ENCODE measurements at places on chromosomes 11 and 22. TPM values are rescaled to one million over a fixed set of nuclear protein-coding genes. Genes with fewer than 3 reads are reported as not detected.

DNA sequence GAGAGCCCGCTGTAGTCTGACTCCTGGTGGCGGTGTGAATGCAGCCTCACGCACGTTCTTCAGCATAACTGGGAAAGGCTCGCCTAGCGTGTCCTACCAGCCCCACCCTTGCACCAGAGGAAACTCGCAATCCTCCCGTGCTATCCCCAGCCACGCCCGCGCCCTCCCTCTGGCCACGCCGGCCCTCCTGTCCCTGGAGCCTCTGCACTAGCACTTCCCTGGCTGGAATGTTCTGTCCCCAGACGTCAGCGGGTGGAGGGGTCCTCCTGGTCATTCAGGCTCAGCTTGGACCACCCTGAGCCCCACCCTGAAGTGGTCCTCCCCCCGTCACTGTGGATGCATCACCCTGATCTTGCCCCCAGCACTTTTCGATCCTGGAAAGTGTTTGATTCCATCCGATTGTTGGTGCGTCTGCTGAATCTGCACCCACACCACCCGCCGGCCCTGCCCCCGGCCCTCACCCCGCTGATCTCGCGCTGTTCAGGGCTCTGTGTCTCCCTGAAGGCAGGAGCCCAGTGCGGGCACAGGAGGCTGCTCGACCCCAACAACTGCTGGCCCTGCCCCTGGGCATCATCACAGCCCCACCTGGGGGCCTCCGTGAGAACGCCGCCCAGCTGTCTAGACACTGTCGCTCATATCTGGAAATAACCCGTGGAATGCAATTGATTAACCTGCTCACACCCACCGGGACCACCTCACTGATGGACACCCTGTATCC is 437.0 kb downstream of the TBC1D22A start:
- H3K27ac ChIP-seq, result no peak overlapping the region
- no peak overlapping the region for H3K4me3 ChIP-seq
- no peak for DNase-seq
- no peaks in the 10 kb centered on the region for H3K4me1 ChIP-seq
- no peaks in the 10 kb centered on the region for H3K36me3 ChIP-seq

- H3K36me3 ChIP-seq, result no peaks in the 10 kb centered on the region
- H3K4me1 ChIP-seq, result no peaks in the 10 kb centered on the region
- DNase-seq, result no peak
These were observed 189.2 kb downstream of the CSNK2A3 start for GRCh38 chr11:11163669-11164333.

DNA sequence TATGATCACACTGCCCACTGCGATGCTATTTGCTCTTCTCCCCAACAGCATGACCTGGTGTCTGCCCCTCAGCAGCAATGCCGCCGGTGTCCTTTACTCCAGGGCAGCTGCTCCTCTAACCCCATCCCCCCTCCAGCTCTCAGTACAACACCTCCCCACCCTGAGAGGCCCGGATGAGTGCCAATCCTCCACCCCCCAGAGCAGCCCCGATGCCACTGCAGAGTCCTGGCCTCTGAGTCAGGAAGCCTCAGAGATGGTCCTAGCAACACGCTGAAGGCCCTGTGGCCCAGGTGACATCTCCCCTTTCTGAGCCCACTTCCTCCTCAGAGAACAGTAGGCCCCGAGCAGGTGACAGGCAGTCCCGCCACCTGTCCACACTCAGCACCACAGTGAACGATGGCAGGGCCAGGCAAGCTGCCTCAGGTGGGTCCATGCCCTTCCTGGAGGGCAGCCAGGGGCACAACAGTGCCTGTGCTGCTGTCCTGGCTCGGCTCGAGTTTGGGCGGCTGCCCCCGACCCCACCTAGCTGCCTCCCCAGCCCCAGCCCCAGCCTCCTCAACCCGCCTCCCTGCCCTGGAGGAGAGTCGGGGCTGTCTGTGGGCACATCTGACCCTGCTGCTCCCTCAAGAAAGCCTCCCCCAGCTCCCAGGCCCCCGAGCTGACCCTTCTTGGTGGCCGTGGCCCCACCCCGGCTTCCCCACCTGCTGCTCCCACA is 3.9 kb upstream of the NDUFS8 start:
- no peak for DNase-seq
- no peak overlapping the region for H3K4me3 ChIP-seq
- peaks cover 26% of the 10 kb centered on the region for H3K4me1 ChIP-seq
- no peaks in the 10 kb centered on the region for H3K27me3 ChIP-seq

Gene SHISAL1
- total RNA-seq, result 1.1 TPM

DNA sequence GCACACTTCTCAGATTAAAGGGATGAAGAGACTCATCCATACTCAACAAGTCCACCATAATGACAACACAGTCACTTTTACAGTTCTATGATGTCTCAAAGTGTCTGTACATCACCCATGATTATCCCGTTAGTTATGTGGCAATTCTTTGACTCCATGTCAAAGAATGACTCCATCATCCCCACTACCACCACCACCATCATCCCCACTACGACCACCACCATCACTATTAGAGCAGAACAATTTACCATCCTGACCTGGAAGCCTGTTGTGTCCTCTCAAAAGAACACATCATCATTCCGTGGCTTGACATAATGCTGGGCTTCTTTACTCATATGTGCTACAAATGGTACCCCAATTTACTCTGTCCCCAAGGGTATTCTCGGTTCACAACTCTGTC is 13.7 kb downstream of the PRR5L start:
- no peak overlapping the region for H3K4me3 ChIP-seq
- peak; percentile 10 for DNase-seq
- no peaks in the 10 kb centered on the region for H3K36me3 ChIP-seq

GRCh38 chr11:19718951-19719350 is 6.3 kb downstream of the NAV2 start:
- H3K36me3 ChIP-seq, result no peaks in the 10 kb centered on the region
- no peaks in the 10 kb centered on the region for H3K27me3 ChIP-seq
- no peak overlapping the region for H3K27ac ChIP-seq
- H3K4me1 ChIP-seq, result peaks cover 32% of the 10 kb centered on the region
- H3K4me3 ChIP-seq, result no peak overlapping the region

- H3K27me3 ChIP-seq, result peaks cover 5% of the 10 kb centered on the region
- DNase-seq, result peak; percentile 10
- H3K36me3 ChIP-seq, result no peaks in the 10 kb centered on the region
- peaks cover 5% of the 10 kb centered on the region for H3K4me1 ChIP-seq
- no peak overlapping the region for H3K4me3 ChIP-seq
These were observed 19.1 kb downstream of the ST14 start for GRCh38 chr11:130178441-130179339.

DNA sequence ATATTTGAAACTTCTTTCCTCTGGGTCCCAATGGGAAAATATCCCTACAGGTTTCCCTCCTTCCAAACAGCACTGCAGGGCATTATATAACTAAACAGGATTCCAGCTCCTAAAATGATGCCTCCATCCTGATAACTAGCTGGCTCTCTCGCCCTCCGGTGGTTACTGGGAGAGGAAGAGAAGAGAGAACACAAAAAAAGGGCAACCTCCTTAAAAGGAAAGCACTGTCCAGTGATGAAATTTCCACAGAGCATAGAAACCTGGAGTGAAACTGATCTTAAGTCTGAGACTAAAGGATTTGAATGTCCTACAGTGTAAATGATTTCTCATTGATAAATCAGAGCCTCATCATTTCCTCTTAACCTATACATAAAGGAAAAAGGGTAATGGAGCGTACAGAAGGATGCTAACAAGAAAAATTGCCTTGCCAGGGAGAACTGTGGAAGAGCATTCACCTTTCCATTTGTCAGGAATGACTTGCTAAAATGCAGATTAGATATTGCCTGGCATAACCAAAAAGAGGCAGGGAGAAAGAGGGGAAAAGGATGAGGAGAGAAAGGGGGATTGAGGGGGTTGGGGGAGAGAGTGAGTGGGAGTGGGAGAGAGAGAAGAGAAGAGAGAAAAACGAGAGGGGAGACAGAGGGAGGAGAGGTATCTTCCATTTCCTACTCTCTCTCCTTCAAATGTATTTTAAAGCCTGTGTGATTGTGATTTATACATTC is 121.3 kb downstream of the APOL5 start:
- H3K4me3 ChIP-seq, result peak overlapping the region; percentile 77
- H3K27me3 ChIP-seq, result no peaks in the 10 kb centered on the region
- peaks cover 16% of the 10 kb centered on the region for H3K4me1 ChIP-seq
- H3K36me3 ChIP-seq, result no peaks in the 10 kb centered on the region

GRCh38 chr11:10401696-10402392 is 53.2 kb upstream of the AMPD3 start:
- H3K27ac ChIP-seq, result no peak overlapping the region
- no peaks in the 10 kb centered on the region for H3K27me3 ChIP-seq
- H3K4me1 ChIP-seq, result peaks cover 11% of the 10 kb centered on the region
- no peak for DNase-seq

DNA sequence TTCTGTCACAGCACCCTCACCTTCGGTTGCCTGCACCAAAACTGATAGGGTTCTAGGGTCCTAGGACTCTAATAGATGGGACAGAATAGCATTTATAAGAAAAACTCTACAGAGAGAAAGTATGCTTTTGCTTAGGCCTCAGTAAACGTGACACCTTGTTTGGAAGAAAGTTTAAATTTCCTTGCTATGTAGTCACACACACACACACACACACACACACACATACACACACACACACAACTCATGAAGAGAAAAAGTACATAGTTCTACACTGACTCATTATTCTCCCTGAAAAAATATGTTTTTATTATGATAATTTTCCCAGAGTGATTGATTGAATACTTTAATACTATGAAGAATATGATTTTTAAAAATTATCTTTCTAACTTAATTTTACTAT is 220.8 kb upstream of the SNX19 start:
- no peaks in the 10 kb centered on the region for H3K36me3 ChIP-seq
- peak; percentile 58 for DNase-seq
- no peaks in the 10 kb centered on the region for H3K27me3 ChIP-seq
- H3K4me1 ChIP-seq, result peaks cover 15% of the 10 kb centered on the region
- H3K4me3 ChIP-seq, result no peak overlapping the region
- H3K27ac ChIP-seq, result peak overlapping the region; percentile 62

DNA sequence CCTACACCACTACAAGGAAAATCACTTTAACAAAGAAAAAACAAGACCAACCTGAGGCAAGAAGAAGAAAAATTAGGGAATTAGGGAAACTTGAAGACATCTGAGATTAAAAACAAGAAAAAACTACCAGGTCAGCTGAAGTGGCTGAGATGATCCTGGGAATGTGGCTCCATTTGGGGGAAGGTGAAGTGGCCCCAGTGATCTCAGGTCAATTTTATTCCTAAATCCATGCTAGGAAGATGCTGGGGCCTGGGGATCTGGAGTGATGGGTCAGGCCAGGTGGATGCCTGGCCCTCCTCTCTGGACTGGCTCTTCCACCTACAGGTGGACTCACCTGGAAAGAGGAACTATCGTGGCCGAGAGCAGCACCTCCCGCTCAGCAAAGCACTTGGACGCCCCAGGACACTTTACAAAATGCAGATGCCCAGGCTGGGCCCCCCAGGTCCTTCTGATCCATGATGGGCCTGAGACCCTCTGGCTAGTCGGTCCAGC is 6.7 kb downstream of the TOP3B start:
- no peak for DNase-seq
- H3K4me1 ChIP-seq, result peaks cover 2% of the 10 kb centered on the region
- H3K27me3 ChIP-seq, result no peaks in the 10 kb centered on the region

GRCh38 chr22:49677495-49677889 is 150.2 kb downstream of the BRD1 start:
- H3K27me3 ChIP-seq, result no peaks in the 10 kb centered on the region
- H3K4me1 ChIP-seq, result no peaks in the 10 kb centered on the region
- H3K4me3 ChIP-seq, result no peak overlapping the region
- H3K36me3 ChIP-seq, result no peaks in the 10 kb centered on the region
- no peak for DNase-seq
- no peak overlapping the region for H3K27ac ChIP-seq

Gene LRRC32
- total RNA-seq, result 5.2 TPM

GRCh38 chr11:86508604-86509587 is 134.2 kb downstream of the CCDC81 start:
- H3K4me3 ChIP-seq, result no peak overlapping the region
- no peaks in the 10 kb centered on the region for H3K36me3 ChIP-seq
- peaks cover 4% of the 10 kb centered on the region for H3K4me1 ChIP-seq
- no peaks in the 10 kb centered on the region for H3K27me3 ChIP-seq
- peak; percentile 30 for DNase-seq

Data from IMR-90 (cell line).